Suppressor macrophage treated with lipopolysaccharide for 4 hours (primary cell): ENCODE measurements at places on chromosomes 4 and X.
A peak's percentile ranks its signal among the peaks of the same experiment; 100 is the strongest.

- DNase-seq, result no peak
Observed at GRCh38 chrX:45187731-45188130, 12.9 kb downstream of the DIPK2B start.

GRCh38 chrX:9708923-9709553 lies 56.6 kb downstream of the GPR143 start:
- DNase-seq, result peak; percentile 82

DNA sequence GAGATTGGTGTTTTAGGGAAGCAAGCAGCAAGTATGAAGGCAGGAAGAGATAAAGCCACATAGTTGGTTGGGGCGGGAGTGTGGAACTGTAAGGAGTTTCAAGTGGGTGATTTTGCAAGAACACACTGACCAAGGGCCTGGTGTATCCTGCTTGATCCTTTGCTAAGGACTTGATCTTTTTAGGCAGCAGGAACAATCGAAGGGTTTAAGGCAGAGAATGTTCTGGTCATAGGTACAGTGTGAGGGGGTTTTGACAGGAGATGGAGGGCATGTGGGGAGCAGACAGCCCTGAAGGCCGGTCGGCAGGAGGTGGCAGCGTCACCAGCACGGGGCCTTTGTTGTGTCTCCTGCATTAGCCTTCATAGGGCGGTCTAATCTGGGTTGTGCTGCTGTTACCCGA lies 54.7 kb downstream of the FAM193A start:
- peak; percentile 48 for DNase-seq

DNA sequence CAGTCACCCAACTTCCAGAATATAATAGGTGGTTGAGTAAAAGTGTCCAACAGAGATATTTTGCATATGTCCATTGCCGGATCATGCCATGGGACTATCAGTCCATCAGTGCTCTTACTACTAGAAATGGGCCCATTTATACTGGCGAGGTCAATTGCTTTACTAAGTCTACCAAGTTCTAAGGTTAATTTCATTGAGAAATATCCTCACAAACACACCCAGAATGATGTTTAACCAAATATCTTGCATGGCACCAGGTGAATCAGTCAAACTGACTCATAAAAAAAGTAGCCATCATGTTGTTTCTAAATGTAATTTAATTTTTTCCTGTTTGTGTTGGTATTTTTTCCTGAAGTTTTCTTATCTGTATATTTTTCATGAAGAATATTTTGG lies 1217.0 kb downstream of the RAPGEF2 start:
- no peak for DNase-seq

GRCh38 chr4:112731715-112732114 lies 94.8 kb downstream of the LARP7 start:
- no peak for DNase-seq

- peak; percentile 38 for DNase-seq
Observed at GRCh38 chrX:44785652-44786051, 58.2 kb upstream of the DUSP21 start.
